ENCODE measurements at places on chromosomes 2 and 18. TPM values are rescaled to one million over a fixed set of nuclear protein-coding genes. Genes with fewer than 3 reads are reported as not detected.

GRCh38 chr2:237359518-237359840, 54.5 kb downstream of the COL6A3 start:
- DNase-seq, result no peak

GRCh38 chr2:100857915-100858314, 38.0 kb downstream of the NPAS2 start:
- no peak for DNase-seq

Gene LRRTM4
- 0.70 TPM for total RNA-seq

- DNase-seq, result no peak
These were observed 8.0 kb downstream of the PKDCC start for GRCh38 chr2:42055573-42056514.

- no peak for DNase-seq
These were observed 18.0 kb downstream of the ZC3H15 start for GRCh38 chr2:186503827-186504606.

Gene CFAP65
- not detected for total RNA-seq

Gene LRATD1
- total RNA-seq, result 3.0 TPM

GRCh38 chr2:26458365-26459042, 19.4 kb downstream of the OTOF start:
- DNase-seq, result no peak

Gene TUBA3D
- total RNA-seq, result 113 TPM

DNA sequence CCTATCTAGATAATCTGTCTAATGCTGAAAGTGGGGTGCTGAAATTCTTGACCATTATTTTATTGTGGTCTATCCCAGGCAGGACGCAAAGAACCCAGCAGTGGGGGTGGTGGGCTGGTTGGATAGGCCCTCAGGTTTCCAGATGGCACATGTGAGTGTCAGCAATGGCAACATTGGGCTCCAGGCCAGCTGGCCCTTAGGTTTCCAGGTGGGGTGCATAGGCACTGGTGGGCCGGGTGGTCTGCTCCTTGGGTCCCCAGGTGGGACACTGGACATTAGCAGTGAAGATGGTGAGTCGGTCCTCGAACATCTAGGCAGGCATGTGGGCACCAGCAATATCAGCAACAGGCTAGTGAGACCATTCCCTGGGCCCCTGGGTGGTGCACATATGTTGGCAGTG, 680.3 kb upstream of the ACVR2A start:
- DNase-seq, result no peak

GRCh38 chr18:23177433-23178072, 42.3 kb downstream of the CABLES1 start:
- no peak for DNase-seq

DNA sequence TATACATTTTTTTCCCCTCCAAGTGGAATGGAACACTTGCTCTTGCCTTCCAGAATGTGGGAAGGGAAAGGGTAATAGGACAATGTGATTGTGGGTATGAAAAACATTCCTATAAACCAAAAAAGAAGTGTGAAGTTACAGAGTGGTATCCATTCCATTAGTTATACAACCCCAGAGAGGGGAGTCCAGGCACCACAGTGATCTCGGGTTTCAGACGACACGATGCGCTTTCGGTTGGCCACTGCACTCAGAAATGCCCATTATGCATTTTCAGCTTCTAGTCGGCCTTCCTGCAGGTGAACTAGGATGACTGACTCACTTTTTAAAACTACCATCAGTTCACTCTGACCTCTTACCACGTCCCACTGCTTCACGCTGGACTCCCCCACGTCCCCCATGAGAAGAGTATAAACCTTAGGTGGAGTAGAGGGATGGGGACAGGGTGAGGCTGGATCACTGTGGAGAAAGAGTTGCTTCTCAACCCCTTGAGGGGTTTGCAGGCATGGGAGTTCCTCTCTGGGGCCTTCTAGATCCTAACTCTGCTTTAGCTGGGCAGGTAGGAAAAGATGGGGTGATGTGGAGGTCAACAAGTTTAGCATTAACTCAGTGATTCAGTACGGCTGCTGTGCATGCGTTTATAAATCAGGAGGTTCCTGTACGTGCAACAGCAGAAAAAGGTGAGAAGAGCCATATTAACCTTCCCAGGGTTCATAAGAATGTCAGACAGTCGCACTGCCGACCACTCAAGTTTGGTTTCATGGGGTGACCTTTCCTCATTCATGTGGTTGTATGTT, 50.5 kb downstream of the ZNF532 start:
- DNase-seq, result no peak

DNA sequence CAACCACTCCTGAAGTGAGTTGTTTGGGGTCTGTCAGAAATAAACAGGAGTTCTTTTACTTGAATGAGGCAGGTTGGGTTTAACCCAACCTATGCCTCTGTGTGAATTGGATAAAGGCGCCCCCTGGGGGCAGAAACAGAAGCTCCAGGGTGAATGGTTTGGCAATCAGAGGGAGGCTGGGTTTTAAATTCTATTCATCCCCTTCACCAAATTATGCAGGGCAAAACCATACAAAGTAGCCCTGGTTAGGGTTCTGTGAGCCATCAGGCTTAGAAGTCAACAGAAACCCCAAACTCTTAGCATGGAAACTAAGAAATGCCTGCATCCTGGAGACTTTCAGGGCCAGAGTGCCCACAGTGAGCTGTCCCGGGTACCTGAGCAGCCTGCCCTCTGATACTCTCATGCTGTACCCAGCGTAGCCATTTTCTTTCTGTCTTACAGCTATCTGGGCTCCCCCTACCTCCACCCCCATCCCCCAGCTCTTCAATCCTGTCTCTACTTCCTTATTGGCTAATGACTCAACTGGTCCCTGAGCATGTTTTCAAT, 241.5 kb downstream of the ICOS start:
- peak; percentile 73 for DNase-seq

Gene INHBB
- total RNA-seq, result 8.2 TPM

DNA sequence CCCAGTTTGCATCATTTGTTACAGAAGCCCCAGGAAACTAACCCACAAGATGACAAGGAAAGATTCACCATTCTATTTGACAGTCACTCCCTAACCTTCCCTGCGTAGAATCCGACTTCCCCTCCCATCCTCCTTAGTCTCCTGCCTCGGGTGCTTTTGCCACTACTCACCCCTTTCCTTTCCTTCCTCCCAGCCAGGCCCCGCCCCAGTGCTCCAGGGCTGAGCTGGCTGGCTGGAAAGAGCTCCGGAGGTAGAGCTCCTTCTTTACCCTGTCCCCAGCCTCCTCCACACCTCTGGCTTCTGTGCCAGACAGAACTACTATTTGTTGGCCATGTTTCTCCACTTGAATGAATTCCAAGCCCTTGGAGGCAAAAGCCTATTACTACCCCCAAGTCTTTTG, 317.6 kb upstream of the NCKAP5 start:
- DNase-seq, result no peak

Gene KHK
- total RNA-seq, result 3.3 TPM

- DNase-seq, result no peak
These were observed 40.8 kb downstream of the CHN1 start for GRCh38 chr2:174964404-174964803.

DNA sequence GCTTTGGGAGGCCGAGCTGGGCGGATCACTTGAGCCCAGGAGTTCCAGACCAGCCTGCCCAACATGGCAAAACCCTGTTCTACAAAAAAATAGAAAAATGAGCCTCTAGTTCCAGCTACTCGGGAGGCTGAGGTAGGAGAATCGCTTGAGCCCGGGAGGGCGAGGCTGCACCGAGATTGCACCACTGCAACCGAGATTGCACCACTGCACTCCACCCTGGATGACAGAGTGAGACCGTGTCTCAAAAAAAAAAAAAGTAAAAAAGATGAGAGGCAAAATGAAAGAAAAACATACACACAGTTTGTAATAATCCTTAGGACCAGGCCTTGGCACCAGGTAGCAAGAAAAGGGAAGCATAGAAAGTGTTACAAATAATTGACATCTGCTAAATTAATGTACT, 22.0 kb downstream of the RBM43 start:
- no peak for DNase-seq

DNA sequence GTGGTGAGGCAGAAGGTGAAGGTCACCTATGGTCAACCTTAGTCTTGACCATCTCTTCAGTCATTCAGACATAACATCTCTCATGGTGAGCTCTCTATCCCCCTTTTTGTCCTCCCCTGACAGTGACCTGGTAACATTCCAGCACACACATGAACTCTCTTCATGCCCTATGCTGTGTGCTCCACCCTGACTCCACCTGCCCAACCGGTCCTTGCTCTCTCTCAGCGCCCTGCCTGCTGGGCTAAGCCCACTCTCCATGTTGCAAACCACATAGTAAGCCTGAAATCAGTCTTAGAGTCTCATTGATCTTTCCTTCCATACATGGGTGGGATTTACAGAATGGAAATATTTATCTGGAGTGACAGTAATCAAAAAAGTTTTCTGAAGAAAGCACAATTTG, 52.8 kb downstream of the MARCO start:
- no peak for DNase-seq

- no peak for DNase-seq
These were observed 33.1 kb downstream of the MARCO start for GRCh38 chr2:118975133-118975532.

GRCh38 chr18:27124196-27124595, 60.9 kb downstream of the CHST9 start:
- DNase-seq, result no peak

GRCh38 chr2:173075056-173075780, 428 bp upstream of the MAP3K20 start:
- no peak for DNase-seq

DNA sequence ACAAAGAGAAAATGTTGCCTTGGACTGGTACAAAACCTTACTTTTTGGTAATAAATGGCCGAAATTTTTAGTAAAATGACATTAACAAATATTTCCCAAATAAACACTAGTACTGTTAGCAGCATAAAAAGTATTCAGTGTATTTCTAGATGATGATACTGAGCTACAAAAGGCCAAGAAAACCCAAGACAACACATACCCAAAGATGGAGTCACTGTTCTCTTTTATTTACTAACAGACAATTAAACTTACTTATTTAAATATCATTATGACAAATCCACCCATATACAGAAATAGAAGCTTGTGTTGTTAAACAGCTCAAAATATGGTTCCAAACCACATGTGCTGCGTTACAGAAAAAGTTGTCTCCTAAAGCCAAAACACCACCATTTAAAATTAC, 239.9 kb downstream of the ZEB2 start:
- DNase-seq, result no peak

DNA sequence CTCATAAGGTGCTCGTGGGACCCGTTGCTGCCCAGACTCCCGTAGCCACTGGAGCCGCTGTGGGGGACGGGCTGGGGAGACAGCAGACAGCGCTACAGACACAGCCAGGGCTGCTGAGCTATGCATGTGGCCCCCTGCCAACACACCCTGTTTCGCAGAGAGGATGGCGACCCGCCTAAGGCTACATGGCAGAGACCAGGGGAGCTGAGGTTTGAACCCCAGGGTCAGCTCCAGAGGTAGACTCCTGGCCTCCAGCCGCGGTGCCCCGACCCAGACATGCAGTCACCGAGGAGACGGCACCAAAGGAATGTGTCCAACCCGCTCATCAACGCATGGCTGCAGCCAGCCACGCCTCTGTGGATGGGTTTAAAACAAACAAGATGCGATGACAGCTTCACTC, 21.0 kb upstream of the HES6 start:
- peak; percentile 67 for DNase-seq

DNA sequence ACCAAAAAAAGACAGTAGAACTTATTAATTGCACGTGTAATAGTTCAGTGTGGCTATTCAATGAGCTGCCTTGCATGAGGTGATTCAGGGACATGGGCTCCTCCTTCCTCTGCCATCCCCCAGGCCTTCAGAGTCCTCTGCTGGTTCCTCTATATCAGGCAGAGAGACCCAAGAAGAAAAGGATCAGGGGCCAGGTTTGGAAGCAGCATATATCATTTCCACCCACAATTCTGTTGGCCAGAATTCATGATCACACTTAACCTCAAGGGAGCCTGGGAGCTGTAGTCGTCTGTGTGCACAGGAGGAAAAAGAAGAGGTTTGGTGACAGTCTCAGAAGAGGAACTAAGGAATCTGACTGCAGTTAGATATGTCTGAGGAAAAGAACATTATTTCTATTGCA, 114.0 kb upstream of the GLS start:
- no peak for DNase-seq

GRCh38 chr2:167271932-167272331, 383.7 kb downstream of the XIRP2 start:
- no peak for DNase-seq

- DNase-seq, result no peak
These were observed 79.5 kb downstream of the FAM161A start for GRCh38 chr2:61774351-61774750.

DNA sequence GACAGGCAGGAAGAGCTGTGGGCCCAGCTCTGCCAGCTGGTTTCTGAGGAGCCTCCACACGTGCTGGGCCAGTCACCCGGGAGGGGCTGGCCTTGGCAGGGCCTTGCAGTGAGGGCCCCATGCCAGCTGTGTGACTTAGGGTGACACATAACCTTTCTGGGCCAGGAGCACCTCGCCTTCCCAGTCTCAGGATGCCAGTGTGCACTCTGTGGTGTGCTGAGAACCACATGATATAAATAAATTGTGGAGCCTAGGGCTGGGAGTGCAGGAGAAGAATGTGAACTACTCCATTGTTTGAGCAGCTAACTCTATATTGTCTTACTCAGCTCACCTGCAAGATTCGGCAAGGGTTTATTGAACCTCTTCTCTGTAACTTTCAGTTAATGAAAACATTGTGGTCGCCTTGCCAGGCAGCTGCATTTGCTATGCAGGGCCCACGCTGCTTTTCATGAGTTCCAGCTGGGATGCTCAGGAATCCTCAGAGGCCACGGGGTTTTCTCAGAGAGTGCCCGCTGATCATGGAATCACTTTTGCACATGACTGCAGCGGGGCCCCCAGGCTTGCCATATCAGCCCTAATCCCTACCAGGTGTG, 222.3 kb downstream of the SH3RF3 start:
- DNase-seq, result peak; percentile 76

Gene CD8A
- 0.51 TPM for total RNA-seq

DNA sequence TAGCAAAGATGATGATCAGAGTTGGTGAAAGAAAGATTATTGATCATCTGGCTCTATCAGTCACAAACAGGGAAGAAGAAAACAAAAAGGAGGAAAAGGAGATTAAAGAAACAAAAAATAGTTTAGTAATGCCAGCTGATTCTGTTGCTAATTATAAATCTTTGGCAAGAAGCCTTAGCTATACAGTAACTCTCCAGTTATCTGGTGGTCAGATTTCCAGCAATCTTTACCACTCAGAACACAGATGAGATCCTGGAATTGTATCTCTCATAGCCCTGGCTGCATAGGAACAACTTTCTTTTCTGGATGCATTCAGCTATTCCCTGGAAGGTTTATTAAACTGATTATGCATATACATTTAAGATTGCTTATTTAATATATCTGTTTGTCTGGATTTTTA, 256.8 kb upstream of the ZEB2 start:
- no peak for DNase-seq

GRCh38 chr2:15271276-15271675, 289.9 kb downstream of the NBAS start:
- no peak for DNase-seq

- DNase-seq, result no peak
These were observed 3.0 kb downstream of the OSR1 start for GRCh38 chr2:19355416-19355821.

Gene TPO
- total RNA-seq, result 7.0 TPM

Gene HOXD1
- not detected for total RNA-seq

GRCh38 chr2:71453404-71454220, at the start of gene DYSF:
DYSF (plus strand) TSS chr2:71453561.
- DNase-seq, result peak; percentile 85

Data from Right ventricle myocardium superior (tissue), 1 donor.